ENCODE measurements at places on chromosomes 1 and 21. TPM values are rescaled to one million over a fixed set of nuclear protein-coding genes. Genes with fewer than 3 reads are reported as not detected.
A peak's percentile ranks its signal among the peaks of the same experiment; 100 is the strongest.

The LMX1A gene
- total RNA-seq = not detected

The FAM229A gene
- 7.5 TPM for total RNA-seq

The FCER1G gene
- 77.8 TPM for total RNA-seq

The S100A7A gene
- total RNA-seq = not detected

The EIF3I gene
- total RNA-seq = 123 TPM

The VSIG8 gene
- not detected for total RNA-seq

The ZNF683 gene
- total RNA-seq = not detected

The PADI2 gene
- total RNA-seq = 0.52 TPM

The REN gene
- total RNA-seq = not detected

The ZC3H12A gene
- total RNA-seq = 9.4 TPM

The C4BPA gene
- 3.6 TPM for total RNA-seq

The RPE65 gene
- total RNA-seq = 0.15 TPM

- DNase-seq = no peak
Observed at GRCh38 chr1:115697619-115698018, 55.8 kb downstream of the VANGL1 start.

DNA sequence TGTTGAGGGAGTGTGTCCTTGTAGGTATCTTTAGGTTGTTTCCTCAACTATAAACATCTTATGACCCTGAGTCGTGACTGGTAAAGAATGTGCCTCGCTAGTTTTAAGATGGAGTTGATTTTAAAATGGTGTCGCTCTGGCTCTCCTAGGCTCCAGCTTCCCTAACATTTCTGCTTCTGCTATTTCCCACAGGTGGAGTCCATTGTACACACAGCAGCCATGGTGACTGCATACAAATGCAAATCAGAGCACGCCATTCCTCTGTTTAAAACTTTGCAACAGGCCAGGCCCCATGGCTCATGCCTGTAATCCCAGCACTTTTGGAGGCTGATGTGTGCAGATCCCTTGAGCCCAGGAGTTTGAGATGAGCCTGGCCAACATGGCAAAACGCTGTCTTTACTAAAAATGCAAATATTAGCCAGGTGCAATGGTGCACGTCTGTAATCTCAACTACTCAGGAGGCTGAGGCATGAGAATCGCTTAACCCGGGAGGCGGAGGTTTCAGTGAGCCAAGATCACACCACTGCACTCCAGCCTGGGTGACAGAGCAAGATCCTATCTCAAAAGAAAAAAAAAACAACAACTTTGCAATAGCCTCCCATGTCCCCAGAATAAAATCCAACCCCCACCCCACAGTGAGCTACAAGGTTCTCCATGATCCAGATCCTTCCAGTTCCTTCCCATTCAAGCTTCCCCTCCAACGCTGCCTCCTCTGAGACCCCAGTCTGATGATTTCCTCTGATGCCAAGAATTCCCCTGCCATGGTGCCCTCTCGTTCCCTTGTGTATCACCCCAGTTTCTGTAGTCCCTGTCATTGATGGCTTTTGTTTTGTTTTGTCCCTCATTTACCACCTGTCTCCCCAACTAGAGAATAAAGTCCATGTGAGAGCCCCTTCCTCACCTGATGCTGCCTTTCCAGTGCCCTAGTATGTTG is 36.9 kb upstream of the KLHDC7A start:
- DNase-seq = no peak

- peak; percentile 70 for DNase-seq
Observed at GRCh38 chr1:89723863-89724262, 90.9 kb downstream of the LRRC8C start.

- DNase-seq = no peak
Observed at GRCh38 chr1:68111519-68112436, 61.4 kb upstream of the DIRAS3 start.

DNA sequence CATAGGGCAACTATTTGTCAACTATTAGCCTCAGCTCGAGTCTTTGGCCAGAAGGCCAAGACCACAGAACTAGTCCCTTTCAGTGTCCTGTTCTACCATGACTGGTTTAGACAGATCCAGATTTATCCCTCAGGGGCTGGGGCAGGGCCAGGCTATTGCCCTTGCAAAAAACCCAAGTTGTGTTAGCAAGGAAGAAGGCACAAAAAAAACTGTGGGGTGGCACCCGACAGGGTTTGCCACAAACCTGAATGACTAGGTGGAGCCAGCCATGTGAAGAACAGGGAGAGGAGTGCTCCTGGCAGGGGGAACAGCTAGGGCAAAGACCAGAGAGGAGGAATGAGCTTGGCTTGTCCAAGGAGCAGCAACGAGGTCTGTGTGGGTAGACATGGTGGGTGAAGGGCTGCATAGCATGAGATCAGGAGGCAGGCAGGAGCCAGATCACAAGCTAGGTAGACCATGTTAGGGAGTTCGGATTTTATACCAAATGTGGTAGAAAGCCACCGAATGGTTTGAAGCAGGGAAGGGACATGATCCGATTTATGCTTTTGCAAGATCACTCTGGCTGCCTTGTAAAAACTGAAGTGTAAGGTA is 4.3 kb downstream of the DCST1 start:
- DNase-seq = no peak

- no peak for DNase-seq
Observed at GRCh38 chr1:22932803-22933470, 39.7 kb downstream of the LACTBL1 start.

GRCh38 chr1:47711848-47712492 is 274.1 kb downstream of the FOXD2 start:
- DNase-seq = no peak

GRCh38 chr21:20999659-21000058 is 1.4 kb downstream of the NCAM2 start:
- DNase-seq = no peak

GRCh38 chr1:83901547-83902155 is 97.3 kb downstream of the TTLL7 start:
- DNase-seq = no peak

DNA sequence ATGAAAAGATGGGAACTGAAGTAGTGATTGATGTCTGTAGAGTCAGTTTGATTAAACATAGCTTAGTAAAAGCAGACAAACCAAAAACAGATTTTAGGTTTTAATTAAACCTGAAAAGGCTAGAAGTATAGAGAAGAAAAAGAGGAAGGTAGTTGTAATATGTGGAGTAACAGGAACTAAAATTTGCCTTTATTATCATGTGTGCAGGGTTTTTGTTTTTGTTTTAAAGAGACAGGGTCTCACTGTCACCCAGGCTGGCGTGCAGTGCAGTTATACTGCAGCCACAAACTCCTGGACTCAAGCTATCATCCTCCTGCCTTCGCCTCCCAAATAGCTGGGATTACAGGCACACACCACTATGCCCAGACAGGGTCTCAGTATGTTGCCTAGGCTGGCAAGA is 6.0 kb downstream of the TOR1AIP1 start:
- no peak for DNase-seq

DNA sequence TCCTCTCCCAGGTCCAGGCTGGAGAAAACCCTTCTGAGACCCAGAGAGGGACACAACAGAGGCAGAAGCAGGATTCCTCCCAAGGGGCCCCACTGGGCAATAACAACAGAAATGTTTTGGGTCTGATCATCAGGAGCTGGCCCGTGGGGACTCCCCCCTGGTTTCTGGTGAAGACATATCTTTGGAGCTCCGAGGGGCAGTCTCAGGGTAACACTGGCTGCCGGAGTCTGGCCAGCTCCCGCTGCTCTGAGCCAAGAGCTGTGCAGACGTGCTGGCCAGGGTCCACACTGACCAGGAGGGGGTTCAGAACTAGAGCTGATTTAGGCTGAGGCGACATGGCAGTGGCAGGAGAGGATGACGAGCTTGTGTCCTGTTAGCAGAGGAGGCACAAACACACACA is 13.1 kb downstream of the ECE1 start:
- DNase-seq = no peak

DNA sequence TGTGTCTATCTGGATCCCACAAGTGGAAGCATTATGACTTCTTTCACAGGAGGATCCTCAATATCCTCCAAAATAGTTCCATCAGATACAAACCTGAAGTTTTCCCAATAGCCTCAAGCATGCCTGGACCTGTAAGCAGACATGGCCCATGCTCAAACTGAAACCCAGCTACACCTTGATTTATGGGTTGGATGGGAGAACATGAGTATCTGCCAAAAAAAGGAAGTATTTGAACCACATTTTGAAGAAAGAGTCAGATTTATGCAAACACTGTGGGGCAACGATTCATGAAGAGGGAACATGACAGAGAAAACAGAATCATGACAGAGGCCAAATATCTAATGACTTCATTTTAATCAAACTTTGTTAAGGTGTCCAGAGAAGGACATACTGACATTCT is 351.0 kb upstream of the NFIA start:
- no peak for DNase-seq

DNA sequence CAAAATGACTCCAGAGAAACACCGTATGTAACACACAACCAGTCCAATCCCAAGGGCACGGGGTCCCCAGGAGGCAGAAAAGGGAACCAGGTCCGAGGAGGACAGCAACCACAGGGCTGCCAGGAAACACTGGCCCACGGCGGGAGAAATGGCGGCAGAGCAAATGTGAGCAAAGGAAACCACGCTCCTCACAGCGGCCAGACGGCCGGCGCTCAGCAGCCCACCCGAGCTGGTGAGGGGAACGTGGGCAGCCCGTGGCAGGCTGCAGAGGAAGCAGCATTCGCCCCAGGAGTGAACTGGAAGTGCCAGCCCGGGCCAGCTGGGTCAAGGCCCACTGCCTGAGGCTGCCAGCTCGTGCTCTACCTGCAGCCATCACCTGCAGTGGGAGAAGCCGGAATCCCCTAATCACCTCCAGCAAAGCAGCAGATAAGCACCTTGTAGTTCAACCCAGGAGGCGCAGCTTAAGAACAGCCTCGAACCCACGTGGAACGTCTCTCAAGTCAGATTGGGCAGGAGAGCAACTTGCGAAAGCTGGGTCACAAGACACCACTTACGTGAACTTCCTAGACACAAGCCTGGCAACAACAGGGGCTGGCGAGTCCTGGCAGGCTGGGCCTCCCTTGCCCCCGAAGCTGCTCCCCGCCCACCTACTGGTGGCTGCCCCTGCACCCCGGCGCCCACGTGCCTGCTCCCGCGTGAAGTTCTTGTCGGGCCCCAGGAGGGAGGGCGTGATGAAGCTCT is 6.7 kb downstream of the SLC19A1 start:
- no peak for DNase-seq

DNA sequence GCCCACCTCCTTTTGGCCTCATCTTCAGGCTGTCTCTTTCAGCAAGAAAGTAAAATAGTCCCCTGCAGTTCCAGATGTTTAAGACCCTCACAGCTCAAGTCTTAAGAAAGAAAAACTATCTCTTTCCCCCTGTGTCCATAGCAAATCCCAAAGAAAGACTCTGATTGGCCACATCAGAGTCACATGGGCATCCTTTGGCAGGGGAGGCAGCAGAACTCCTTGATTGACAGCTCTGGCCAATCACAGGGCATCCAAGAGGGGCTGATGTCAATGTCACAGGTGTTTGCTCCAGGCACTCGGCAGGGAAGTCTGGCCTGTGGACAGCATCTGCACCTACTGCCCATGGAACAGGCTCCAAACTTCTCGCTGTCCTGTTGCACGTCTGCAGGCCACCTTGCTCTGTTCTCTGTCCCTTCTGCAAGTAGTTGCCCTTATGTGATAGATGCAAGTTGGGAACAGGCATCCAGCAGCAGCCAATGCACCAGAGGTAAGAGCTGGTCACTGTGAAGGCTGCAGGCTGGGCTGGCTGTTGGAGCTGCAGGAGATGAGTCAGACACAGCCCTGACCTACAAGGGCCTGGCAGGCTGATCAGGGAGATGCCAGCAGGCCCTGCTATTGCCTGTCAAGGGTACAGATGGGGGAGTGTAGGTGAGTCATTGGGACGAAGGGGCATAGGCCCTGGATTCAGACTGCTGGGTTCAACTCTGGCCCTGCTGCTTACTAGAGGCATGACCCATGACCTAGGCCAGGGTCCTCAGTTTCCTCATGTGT is 96.8 kb upstream of the TMEM51 start:
- DNase-seq = no peak

DNA sequence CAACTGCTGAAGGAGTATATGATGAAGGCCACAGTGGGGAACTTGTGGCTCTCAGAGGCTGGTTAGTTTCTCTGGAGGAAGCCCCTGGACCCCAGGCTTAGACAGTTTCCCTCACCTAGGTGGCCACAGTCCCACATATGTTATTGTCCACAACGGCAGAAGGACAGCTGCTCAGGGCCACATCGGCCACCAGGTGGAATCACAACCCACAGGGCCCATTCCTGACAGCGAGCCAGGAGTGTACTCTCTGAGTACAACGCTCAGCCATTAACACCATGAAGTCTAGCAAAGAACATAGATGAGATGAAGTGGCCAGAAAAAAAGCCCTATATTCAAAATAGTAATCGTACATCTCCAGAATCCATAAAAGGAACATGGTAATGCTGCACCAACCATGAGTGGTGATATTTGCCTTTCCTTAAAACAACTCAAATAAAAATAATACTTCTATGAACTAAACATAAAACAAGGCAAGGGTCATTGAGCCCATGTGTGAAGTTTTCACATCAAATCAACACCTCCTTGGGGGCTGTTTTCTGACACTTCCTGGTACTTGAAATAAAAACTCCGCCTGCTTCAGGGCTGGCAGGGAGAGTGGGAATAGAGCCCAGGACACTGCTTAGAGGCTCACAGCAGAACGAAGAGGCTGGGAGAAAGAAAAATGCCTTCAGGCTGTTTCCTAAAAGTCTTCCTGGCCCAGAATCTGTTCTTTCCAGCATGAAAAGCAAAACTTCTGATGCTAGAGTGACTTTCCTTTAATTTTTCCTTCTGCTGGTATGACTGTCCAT is 383.3 kb downstream of the HHAT start:
- DNase-seq = no peak

DNA sequence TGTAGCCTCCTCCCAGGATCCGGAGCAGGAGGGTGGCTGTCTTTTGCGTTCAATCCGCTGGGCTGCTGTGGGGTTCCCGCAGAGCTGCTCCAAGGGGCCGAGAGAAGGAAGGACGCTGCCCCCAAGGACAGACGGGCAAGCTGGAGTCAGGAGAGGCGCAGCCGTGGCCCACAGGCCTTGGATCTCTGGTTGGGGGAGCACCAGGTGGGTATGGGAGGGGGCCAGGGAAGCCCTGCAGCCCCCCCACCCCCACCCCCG is 15.9 kb upstream of the SKI start:
- no peak for DNase-seq

- DNase-seq = peak; percentile 13
Observed at GRCh38 chr21:42332557-42333317, 17.5 kb upstream of the TFF3 start.

GRCh38 chr1:211198880-211199279 is 60.3 kb upstream of the RCOR3 start:
- DNase-seq = no peak

DNA sequence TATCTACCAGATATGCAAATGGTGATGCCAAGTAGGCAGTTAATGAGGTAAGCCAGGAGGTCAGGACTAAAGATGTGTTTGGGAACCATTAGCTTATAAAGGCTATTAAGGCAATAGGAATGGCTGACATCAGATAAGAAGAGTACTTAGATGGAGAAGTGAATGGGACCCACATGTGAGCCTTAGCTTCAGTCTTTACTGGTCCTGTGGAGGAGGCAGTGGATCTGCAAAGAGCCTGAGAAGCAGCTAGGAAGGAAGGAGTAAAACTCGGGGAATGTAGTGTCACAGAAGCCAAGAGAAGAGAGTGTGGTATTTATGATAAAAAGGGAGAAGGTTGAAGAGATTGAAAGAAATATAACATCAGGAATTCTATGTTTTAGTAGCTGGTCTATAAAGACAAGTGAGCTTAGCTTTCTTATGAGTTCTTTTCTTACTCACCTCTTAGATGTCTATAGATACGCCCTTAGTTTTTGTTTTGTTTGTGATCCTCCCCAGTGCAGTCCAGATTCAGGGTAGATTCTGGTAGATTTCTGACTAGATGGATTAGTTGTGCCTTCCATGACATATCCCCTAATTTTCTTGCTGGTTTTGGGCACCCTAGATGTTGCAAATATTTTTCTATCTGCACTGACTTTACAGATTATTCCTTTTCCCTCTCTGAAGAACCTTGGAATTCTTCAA is 39.4 kb downstream of the SLAMF6 start:
- no peak for DNase-seq

Measured in right atrium auricular region (tissue), 2 donors.